Osteoblast (primary cell): ENCODE measurements at places on chromosomes 6 and 20.

DNA sequence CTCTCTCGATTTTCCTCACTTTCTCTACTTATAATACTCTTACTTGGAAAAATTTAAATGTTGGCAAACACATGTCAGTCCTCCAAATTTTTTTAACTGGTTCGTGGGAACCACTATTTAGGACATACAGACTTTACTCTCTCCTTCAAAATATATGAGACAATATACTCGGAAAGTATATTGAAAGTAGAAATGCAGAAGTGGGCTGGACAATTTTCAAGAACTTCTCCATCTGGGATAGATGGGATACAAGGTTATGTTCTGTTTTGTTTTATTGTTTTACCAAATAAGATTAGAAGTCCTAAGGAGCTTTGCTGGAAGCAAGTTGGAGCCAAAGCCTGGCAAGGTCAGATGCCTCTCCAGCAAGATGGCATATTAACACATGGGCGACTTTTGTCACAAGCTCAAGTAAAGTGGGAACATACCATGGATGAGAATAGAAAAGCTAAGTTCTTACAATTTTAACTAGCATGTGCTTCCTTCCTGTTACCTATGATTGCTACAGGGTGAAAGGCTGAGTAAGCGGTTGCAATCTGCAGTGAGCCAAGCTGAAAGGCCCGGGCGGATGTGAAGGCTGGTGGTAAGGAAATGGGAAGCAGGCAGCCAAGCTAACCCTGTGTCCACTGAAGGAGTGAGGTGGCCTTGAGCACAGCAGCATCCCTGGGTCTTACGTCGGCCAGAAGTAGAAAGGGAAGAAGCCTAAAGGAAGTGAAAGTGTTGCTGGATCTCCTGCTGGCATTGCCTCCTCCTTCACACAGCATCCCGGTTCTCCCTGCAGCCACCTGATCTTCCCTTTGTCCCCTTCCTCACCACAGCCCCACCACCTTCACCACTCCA lies 7.1 kb downstream of the MAP3K5 start:
- DNase-seq, result no peak

DNA sequence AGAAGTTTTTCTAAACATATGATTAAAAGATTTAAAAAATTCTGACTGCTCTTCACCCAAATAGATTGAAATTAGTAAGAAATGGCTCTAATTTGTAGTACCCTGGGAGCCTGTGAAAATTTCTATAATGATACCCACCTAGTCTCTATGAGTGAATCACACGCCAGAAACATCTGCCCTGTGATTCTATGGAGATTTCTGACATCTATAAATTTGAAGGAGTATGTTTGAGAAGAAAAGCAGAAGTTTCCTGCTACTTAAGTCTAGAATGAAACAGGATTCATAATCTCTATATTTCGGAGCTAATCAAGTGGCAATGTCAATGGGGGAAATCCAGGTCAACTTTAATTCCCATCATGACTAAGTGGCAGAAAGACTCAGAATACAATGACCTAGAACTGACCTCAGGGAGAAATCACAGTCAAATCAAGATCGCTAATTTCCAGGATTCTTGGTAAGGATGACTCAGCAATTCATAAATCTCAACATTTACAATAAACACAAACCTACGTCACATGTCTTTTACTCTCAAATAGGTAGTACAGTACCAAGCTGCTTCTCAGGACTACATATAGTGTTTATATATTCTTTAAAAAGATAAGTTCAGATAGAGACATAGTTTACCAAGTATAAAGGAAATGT lies 186.2 kb upstream of the TNFAIP3 start:
- DNase-seq, result no peak

DNA sequence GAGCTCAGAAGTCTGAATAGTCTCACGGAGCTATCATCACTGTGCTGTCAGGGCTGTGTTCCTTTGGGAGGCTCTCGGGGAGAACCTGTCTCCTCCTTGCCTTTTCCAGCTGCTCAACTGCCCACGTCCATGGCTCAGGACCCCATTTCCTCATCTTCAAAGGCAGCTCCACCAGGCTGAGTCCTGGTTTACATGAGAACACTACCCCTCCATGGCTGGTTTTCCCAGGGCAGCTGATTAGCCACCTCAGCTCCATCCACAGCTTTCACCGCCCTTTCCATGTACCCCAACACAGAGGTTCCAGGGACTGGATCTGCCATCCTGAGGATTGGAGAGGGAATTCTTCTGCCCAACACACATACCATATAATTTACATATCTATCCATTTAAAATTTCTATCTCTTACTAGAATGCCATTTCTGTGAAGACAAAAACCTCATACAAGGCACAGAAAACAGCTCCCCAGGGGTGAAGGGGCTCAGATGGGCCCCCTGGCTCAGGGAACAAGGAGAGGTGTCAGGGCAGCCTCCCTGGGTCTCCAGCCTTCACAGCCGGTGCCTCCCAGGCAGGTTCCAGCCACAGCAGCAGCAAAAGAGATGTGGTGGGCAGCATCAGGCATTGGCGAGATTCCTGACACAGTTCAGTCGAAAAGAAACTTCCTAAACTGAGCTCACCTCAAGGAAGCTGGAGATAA lies 2.2 kb upstream of the RAET1E start:
- no peak for DNase-seq

GRCh38 chr20:24683676-24684075 lies 214.2 kb downstream of the SYNDIG1 start:
- DNase-seq, result no peak

- DNase-seq, result no peak
These were observed 18.0 kb upstream of the HLA-A start for GRCh38 chr6:29924287-29924686.

- no peak for DNase-seq
These were observed 274.8 kb upstream of the RGS17 start for GRCh38 chr6:153405931-153406330.
